ENCODE measurements at places on chromosomes 13 and 19.
A peak's percentile ranks its signal among the peaks of the same experiment; 100 is the strongest.

GRCh38 chr13:48647625-48648024 is 6.1 kb upstream of the CYSLTR2 start:
- DNase-seq: no peak

- no peak for DNase-seq
Measured at GRCh38 chr13:26236296-26236695, 14.2 kb upstream of the RNF6 start.

DNA sequence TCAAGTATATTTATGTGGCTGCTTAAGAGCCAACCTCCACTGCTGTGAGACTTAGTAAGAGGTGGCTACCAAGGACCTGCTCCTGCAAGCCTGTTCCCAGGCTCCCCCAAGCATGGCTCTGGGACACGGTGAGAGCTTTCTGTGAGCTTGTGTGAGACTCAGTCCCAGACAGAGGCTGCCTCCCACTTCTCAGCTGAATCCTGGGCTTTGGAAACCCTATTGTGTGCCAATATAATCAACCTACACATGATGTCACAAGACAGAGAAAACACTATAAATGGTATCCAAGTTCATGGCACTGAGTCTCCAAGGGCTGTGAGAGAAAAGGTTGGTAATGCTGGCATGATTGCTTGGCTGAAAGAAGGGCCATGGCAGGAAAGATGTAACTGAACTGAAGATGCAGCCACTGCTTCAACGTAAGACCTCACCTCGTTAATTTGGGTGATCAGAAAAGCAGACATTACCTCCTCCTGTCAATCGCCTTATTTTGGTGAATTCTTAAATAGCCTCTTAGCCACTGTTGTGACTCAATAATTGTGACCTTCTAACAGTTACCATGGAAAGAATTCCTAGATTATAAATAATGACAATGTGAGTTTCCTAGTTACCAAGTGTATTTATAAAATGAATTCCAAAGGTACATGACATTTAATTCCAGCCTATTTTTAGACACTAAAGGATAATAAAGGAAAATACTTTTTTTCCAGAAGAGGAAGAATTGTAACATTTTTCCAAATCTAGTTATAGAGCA is 332.0 kb downstream of the IRS2 start:
- DNase-seq: no peak

DNA sequence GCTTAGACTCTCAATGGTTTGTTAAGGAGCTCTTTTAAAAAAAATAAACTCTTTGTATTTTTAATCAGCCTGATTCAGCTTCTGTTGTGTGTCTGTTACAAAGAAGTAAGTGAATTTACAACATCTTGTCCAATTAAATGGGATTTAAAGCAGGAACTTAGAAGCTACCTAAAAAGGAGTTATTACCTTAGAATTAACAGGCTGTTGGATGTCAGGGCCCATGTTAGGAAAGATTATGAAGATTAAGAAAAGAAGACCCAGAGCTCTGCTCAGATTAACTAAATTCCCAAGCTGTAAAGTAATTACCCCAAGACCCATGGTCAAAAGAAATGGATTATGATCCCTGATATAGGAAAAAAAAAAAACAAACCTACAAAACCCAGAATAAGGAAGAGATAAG is 44.1 kb upstream of the ZNF780A start:
- DNase-seq: no peak

DNA sequence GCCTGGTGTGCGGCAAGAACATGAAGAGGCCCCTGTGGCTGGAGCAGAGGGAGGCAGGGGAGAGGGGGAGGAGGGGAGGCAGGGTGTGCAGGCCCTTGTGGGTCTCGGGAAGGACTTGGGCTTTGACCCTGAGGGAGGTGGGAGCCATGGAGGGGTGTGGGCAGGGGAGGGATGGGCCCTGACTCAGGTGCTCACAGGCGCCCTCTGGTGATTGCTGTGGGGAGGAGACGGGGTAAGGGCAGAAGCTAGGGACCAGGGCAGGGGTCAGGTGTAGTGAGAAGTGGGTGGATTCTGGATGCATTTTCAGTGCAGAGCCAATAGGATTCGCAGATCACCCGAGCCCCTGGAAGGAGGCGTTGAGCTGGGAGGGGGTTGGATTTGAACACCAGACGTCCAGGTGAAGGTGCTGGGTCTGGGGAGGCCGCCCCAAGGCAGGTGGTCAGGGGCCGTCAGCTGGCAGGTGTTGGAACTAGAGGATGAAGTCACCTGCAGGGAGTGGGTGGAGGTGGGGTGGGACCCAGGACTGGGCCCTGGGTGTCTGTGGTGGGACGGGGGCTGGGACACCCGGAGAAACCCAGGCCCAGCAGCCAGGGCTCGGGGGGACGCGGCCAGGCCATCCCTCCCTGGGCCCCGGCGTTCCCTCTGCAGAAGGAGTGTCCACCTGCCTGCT is 185.4 kb downstream of the KDM4B start:
- no peak for DNase-seq

- no peak for DNase-seq
Measured at GRCh38 chr19:29953352-29954247, 11.6 kb downstream of the URI1 start.

DNA sequence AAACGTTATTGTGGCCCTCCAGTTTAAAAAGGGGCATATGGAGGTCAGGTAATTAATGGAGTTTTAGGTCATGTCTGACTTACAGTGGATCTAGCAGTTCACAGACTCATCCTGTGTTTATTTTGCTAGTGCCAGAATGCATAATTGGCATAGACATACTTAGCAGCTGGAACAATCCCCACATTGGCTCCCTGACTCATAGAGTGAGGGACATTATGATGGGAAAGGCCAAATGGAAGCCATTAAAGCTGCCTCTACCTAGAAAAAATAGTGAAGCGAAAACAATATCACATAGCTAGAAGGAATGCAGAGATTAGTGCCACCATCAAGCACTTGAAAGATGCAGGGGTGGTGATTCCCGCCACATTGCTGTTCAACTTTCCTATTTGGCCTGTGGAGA is 610.7 kb downstream of the SLITRK5 start:
- no peak for DNase-seq

DNA sequence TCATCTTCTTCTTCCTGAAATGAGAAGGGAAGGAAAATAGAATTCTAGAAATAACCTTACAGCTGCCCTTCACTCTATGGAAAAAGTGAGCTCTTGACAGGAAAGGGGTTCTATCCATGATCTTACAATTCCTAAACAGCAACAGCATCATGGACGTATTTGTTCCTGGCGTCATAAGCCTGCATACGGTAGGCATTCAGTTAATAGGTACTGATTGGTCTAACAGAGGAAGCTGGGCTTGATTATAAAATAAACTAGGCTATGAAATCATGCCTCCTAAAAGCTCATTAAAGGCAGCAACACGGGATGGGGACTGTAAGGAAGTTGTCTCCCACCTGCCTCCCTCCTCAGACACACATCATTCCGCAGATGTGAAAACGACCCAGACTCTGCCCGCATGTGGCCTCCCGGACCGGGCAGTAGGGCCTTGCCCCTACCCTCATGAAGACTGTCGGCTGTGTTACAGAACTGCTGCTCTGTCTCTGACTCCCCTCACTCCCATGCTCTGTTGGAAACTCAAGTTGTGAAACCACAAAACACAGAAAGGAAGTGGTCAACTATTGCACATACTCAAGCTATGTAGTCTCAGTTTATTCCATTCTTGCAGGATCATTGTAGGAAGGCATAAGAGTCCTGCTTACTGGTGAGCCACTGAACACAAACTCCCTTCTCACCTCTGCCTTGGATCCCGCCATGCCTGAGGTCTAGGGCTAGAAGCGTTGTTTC is 129.8 kb downstream of the DLEU7 start:
- DNase-seq: peak; percentile 37

DNA sequence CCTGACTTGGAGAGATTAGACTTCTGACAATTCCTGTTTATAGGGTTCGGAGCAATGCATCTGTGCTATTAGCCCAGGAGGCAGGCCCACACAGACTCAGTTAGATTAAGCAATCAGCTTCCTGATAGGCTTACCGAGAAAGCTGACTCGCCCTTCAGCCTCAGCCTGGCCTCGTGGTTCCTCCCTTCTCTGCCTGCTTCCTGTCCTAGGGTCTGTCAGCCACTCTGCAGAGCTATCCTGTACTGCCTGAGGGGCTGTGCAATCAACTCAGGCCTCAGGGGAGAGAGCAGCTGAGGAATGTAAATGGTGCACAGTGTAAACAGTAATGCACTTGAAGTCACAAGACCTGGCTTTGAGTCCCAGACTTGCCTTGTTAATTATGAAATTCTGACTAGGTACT is 30.7 kb downstream of the HTR2A start:
- DNase-seq: no peak

- no peak for DNase-seq
Measured at GRCh38 chr13:114080739-114081561, 51.5 kb downstream of the RASA3 start.

- no peak for DNase-seq
Measured at GRCh38 chr19:29538146-29538545, 12.4 kb downstream of the VSTM2B start.

All from CD4-positive, alpha-beta T cell treated with Interleukin-4 for 4 hours (primary cell).